CD4-positive, alpha-beta T cell treated with Interleukin-4 for 4 hours (primary cell): ENCODE measurements at places on chromosomes 3 and 15.

DNA sequence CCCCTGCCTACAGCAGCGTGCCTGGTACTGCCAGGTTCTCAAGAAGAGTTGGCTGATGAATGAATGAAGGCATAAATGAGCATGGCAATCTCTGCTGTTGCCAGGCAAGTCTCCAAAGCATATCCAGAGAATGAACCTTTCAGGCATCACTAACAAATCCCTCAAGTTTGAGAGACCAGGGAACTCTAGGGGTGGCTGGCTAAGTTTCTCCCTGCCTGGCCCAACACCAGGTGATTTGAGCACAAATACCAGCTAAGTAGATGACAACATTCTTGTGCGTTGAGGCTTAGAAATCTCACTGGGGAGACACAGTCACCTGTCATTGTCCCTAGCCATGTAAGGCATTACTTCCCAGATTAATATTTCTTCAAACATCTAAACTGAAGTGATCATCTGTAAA, 81.4 kb upstream of the PTX3 start:
- DNase-seq: no peak

- DNase-seq: no peak
These were observed 11.9 kb downstream of the ATP8B4 start for GRCh38 chr15:50107157-50107556.

GRCh38 chr3:39501968-39502837, 34.7 kb downstream of the MOBP start:
- no peak for DNase-seq

GRCh38 chr3:134136604-134137003, 106.9 kb upstream of the SLCO2A1 start:
- DNase-seq: no peak

DNA sequence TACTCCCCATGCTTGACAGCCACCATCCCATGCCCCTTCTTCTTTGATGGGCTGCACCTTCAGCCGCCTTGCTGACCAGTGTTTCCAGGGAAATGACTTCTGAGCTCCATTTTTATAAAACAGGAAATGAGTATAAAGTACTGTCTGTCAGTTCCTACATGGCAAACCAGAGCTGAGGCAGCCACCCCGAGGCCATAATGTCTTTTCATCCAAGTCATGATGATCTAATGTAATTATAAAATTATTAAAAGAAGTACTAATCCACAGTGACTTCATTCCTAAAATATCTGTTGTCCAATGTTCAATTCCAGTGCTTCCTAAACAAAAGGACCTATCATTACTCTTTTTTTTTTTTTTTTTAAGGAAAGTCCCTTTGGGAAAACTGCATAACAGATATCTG, 75.2 kb upstream of the HERC1 start:
- no peak for DNase-seq

DNA sequence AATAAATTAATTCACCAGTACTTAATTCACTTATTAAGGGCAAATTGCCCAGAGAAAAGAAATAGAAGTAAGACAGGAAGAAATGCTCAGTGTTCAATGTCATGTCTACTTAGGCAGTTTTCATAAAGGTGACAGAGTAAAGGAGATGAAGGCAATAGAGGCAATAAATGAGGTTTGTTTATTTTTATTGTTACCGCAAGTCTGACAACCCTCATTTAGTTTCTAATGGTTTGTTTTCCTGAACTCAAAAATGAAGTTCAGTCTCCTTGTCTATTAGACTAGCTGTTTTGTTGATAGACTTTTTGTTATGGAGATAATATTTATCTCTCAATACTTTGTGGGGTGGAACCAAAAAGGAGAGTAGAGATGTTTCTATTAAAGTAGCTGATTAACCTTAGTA, 258.3 kb downstream of the C3orf38 start:
- no peak for DNase-seq

GRCh38 chr3:186187401-186188275, 78.7 kb upstream of the ETV5 start:
- DNase-seq: no peak

- no peak for DNase-seq
These were observed 44.4 kb upstream of the SACM1L start for GRCh38 chr3:45644791-45645201.

DNA sequence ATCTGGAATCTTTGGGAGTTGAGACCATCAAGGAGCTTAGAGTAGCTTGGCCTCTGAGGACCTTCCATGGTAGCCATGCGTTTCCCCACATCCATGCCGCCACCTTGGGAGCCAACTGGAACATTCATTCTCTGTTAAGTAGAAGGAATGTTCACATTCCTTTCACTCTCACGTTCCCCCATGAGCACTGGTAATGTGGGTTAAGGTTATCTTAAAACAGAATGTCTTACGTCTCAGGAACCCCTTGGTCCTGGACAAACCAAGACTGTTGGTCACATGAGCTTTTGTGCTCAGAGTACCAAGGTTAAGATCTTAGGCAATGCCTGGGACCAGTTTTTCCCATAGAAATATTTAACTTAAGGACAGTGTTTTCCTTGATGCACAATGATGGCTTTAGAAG, 211.7 kb upstream of the UBE2E1 start:
- DNase-seq: no peak

- DNase-seq: no peak
These were observed 295.8 kb downstream of the MAGI1 start for GRCh38 chr3:65742914-65743313.
